ENCODE measurements at places on chromosomes 13 and 19. TPM values are rescaled to one million over a fixed set of nuclear protein-coding genes. Genes with fewer than 3 reads are reported as not detected.

DNA sequence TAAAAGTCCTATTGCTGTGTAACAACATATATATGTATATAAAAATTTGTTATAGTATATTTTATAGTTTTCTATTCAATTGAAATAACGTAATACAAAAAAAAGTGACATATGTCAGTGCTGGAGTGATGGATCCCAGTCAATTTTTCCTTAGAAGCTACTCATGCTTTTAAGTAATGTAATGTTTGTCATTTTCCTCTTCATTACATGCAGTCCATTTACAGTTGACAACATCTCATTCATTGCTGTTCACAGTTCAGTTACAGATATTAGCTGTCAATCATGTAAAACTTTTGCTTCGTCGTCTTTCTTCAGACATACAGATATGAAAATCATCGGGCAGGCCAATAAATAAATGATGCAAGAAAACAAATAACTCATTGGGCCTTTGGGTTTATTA is 525.1 kb upstream of the PRR20A start:
- DNase-seq, result no peak

- DNase-seq, result no peak
These were observed 1218.6 kb downstream of the PCDH17 start for GRCh38 chr13:58850161-58850560.

DNA sequence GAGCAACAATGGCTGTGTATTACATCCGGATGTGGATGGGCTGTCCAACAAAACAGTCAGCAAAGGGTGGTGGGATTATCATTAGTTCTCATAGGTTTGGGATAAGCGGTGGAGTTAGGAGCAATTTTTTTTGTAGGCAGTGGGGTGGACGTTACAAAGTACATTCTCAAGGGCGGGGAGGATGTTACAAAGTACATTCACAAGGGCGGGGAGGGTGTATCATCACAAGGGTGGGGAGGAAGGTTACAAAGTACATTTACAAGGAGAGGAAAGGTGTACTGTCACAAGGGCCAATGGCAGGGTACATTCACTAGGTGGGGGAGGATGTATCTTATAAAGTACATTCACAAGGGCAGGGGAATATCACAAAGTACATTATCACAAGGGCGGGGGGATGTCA is 20.8 kb upstream of the ZNF561 start:
- DNase-seq, result no peak

DNA sequence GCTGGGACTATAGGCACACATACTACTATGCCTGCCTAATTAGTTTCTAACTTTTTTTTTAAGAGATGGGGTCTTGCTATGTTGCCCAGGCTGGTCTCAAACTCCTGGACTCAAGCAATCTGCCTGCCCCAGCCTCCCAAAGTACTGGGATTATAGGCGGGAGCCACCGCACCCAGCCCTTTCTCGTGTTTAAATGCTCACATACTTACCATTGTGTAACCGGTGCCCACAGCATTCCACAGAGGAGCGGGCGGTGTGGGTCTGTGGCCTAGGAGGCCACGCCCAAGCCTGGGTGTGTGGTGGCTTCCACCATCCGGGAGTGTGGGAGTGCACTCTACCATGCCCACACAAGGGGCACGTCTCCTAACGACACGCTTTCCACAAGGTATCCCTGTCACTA is 7.7 kb downstream of the LMNB2 start:
- DNase-seq, result no peak

DNA sequence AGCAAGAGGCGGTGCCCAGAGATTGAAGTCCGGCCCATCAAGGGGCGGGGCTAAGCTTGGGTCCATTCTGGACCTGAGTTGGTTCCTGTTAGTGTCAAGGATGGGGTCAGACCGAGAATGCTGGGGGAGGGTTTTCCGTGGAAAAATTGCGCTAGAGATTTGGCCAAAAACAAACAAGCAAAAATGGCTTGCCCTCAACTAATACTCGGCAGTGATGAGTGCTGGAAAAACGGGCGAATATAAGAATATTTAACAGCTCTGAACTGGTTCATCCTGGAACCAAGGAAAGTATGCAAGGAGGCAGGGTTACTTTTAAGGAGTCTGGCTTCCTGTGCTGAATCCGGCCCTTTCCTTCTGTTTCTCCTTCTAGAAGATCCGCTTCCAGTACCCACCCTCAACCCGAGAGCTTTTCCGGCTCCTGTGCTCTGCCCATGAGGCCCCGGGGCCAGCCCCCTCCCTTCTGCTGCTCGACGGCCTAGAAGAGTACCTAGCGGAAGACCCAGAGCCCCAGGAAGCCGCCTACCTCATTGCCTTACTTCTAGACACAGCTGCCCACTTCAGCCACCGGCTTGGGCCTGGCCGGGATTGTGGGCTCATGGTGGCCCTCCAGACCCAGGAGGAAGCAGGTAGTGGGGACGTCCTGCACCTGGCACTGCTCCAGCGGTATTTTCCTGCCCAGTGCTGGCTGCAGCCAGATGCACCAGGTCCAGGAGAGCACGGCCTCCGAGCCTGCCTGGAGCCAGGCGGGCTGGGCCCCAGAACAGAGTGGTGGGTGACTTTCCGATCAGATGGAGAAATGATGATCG is 880 bp downstream of the SWSAP1 start:
- no peak for DNase-seq

The PSG5 gene
- not detected for total RNA-seq

DNA sequence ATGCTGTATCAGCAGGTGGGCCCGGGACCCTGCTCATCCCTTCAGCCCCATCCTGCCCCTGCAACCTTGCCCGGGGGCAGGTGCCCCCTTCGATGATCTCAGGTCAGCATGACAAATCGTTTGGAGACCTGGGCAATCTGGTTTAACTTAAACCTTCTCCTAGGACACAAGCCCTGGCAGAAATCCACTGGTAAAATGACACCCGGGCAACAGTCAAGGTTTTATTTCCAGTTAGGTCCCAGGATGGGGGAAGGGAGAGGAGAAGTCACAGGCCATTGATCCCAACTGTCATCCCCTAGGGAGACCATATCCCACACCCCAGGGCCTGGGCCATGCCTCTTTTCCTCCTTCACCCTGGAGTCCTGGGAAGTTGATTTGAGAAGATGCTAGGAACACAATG is 1.8 kb upstream of the PLIN5 start:
- DNase-seq, result no peak

Measured in skin of body (tissue), 3 donors.